Left renal pelvis (tissue), 4 donors: ENCODE measurements at places on chromosomes 3 and 15.

DNA sequence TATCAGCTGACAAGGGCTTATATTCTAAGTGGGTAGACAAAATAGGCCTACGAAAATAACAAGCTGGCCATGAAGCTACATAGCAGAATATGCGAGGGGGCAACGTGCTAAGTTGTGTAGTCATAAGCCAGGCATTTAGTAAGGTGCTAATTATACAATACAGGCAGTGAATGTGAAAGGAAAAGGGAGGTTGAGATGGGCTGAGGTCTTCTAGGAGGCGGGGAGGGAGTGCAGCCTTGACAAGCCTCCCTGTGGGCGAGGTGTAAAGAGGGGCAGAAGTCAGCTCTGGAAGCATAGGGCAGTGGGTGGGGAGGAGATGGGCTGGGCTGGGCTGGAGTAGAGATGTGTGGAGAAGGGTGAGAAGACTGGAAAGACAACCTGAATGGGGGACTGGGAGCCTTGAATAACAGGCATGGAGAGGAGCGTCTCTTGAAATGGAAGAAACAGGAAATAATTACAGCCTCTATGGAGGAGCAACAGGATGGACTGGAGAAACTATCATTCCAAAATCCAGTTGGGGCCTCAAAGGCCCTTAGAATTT, 1.2 kb downstream of the TIGIT start:
- no peak for DNase-seq

GRCh38 chr3:126464093-126464492, 11.6 kb downstream of the ZXDC start:
- DNase-seq: no peak

DNA sequence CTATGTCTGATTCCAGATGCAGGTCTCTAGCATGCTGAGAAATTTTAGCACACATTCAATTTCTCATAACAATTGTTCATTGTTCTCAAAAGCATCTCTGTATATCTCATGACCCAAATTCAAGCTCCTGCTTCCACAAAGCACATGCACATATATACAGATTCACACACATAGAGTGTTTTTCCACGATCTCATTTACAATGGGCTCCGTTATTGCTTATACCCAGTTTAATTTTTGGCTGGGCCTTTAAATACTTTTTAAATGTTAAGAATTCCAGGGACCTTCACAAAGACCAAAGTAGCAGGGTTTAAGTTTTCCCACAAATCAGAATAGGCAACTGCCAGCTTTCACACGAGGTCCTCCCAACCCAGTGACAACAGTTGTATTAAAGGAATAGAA, 333.5 kb upstream of the SEMA6D start:
- DNase-seq: no peak

GRCh38 chr3:8992199-8992598, 28.9 kb upstream of the RAD18 start:
- no peak for DNase-seq

GRCh38 chr15:73168487-73168886, 116.2 kb downstream of the NEO1 start:
- DNase-seq: no peak
